Transverse colon (tissue), 4 donors: ENCODE measurements at places on chromosomes 2 and 18.

DNA sequence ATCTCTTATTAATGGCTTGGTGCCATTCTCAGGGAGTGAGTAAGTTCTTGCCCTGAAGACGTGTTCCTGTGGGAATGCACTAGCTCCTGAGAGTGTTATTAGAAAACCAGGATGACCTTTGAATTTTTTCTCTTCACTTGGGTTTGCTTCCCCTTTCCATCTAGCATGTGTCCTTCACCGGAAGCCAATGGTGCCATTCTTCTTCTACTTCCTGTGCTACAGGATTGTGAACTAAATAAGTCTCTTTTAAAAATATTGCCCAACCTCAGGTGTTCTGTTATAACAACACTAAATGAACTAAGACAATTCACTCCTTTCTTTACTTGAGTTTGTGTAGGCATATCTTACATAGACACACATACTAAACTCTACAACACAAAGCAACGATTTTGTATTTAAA lies 447.0 kb downstream of the SOX11 start:
- no peak for DNase-seq

- no peak for DNase-seq
These were observed 1221.6 kb upstream of the NRXN1 start for GRCh38 chr2:52253416-52253980.

- no peak for DNase-seq
These were observed 138.4 kb upstream of the HDAC4 start for GRCh38 chr2:239539083-239539775.

DNA sequence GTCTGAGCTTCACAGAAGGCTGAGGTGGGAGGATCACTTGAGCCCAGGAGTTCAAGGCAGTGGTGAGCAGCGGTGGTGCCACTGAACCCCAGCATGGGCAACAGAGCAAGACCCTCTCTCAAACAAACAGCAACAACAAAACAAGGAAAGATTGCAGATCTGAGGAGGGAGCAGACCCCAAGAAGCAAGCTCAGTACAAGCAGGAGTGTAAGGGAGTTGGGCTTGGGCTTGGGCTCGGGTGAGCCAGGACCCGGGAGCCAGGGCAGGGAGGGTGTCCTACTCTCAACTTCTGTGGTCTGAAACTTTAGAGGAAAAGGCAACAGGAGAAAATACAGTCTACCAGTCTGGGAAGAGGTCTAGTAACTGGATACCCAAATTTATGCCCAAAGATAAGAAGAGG lies 92.0 kb upstream of the RAB12 start:
- DNase-seq = no peak

DNA sequence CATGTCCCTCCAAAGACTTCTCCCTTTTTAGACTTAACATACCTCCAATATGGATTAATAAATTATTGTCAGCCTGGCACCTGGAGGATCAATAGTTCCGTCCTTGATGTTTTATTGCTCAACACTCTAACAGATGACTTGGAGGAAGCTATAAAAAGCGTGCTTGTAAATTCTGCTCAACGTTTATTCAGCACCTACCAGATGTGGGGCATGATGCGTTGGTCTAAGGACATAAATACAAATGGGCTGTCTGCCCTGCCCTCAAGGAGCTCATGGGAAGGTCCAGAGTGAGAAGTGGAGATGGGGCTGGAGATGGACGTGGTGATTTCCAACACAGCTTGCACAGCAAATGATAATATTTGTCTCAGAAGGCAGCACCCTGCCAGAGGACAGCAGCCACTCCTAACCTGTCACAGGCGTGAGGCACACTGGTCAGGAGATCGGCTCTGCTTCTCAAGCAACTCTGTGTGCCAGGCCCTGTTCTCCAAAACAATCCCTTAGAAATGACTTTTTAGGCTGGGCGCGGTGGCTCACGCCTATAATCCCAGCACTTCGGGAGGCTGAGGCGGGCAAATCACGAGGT lies 25.5 kb upstream of the ZCCHC2 start:
- DNase-seq = no peak
